ENCODE measurements at places on chromosomes 2 and 18.

DNA sequence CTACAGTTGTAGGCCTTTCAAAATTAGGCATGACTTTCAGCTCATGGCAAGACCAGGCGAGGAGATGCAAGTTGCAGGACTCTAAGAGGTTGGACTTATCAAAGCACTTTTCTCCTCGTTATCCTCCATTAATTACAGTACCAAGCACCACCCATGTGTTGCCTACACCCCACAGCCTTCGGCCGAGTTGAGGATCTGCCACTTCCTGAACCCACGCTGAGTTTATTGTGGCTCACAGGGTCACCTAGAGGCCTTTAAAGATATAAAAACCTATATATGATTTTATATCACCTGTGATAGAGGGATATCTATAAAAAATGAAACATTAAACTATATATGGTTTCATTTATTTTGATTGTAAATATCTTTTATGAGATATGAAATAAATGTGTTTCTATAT is 2.6 kb downstream of the UGT1A10 start:
- no peak for DNase-seq

GRCh38 chr2:205972113-205972512 is 113.9 kb downstream of the INO80D start:
- no peak for DNase-seq

GRCh38 chr2:205505371-205505770 is 176.9 kb upstream of the NRP2 start:
- no peak for DNase-seq

GRCh38 chr18:61336766-61337165 is 3.5 kb downstream of the CDH20 start:
- DNase-seq, result no peak

DNA sequence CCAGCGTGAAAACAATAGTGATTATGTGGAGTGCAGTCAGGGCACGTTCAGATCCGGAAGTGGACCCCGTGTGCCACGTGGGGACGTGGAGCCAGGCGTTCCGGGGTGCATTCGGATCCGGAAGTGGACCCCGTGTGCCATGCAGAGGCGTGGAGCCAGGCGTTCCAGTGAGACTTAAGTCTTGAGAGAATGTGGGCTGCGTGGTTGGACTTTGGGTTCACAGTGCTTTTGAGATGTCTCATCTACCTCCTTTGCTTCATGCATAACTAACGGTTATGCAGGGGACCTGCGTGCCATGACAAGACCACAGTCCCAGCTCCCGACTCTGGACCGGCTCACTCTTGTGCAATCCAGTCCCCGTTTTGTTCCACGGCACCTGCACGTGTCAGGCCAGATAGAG is 28.8 kb downstream of the CTDP1 start:
- no peak for DNase-seq

- DNase-seq, result no peak
Measured at GRCh38 chr2:127573771-127574170, 38.3 kb downstream of the MYO7B start.

- no peak for DNase-seq
Measured at GRCh38 chr2:45964223-45964841, 312.9 kb downstream of the PRKCE start.

- DNase-seq, result no peak
Measured at GRCh38 chr18:3667255-3668137, 217.5 kb downstream of the TGIF1 start.

- DNase-seq, result no peak
Measured at GRCh38 chr2:127431408-127432023, 13.3 kb downstream of the PROC start.

DNA sequence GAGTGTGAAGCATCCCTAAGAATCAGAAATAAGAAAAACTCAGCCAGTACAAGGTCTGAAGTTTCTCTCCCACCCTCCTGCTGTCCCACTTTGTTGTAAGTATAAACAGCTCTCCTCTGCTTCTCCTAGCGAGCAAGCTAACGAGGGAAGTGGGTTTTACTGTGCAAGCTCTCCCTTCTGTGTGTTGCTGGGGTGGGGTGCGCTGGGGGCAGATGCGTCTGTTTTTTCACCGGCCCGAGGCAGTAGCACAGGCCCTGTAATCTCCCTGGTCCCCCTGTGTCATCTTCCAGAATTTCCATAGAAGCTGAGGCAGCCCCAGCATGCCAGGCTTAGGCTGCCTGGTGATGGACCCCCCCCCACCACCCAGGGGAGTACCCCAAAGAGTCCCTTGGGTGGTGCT is 9.4 kb upstream of the CXCR4 start:
- no peak for DNase-seq

DNA sequence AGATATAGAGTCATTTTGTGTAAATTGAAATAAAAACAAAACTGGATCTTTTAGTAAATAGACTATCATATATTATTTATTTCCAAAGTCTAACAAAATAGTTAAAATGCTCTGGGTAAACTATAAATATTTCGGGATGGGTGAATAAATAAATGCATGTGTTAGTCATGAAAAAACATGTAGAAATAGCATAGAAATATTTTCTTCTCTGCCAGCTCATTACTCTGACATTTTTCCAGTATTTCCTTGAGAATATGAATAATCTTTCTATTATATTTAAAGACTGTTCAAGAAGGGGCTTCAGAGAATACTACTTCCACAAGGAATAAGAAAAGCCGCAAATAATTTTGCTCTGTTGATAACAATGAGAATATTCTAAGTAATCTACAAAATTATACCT is 880.4 kb downstream of the TRIB2 start:
- DNase-seq, result no peak

DNA sequence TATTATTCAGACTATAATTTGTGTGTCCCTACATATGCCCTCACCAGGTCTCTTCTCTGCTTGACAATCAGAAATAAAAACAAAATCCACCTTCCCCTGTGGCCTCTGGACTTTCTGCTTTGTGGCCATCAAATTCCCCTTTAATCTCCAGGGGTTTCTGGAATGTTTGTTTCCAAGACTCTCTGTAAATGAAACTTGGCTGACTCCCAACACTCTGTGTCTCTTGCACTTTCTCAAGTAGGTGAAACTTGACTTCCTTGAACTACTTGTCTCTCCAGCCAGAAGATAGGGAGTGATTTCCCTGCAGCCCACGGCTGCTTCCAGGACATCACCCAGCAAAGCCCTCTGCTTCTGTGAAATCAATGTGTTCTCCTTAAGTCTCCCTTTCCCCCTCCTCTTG is 54.1 kb upstream of the AQP4 start:
- no peak for DNase-seq

GRCh38 chr2:188414411-188414810 is 122.7 kb downstream of the GULP1 start:
- DNase-seq, result no peak

GRCh38 chr2:190443778-190444481 is 35.8 kb downstream of the MFSD6 start:
- DNase-seq, result no peak

DNA sequence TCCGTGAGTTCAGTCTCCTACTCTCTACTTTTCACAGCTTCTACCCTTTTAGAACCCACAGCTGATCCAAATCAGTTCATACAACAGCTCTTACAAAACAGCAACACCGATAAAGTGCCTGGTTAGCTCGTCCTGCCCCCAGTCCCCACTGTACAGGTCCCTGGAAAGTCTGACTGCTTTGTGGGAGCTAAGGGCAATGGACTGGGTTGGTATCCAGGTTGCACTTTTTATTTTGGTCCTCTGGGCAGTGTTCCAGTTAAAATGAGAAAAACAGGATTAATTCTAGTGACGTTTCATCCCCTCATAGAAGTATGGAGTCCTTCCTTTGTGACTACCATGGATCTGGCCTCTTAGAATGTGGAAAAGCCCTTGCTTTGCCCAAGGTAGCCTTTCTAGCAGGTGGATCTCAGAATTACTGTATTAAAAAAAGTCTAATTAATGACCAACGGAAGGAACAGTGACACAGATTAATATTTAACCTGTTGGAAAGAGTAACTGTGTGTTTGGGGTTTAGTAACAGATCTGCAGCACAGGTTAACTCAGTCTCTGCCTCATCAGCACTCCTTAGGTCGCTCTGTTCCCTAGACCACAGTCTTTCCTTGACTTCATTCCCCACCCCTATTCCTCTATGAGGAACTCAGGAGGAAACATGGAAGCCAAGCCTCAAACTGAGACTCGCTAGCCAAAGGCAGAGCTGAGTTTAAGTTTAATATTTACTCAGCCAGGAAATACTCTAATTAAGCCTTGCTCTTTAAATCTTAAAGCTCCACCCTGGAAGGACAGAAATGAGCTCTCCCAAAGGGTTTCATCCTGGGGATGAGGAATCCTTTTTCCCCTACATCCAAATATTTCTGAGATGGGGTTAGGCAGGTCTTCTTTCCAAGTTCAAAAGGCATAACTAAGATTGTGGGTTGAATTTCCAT is 52.8 kb upstream of the ITGA6 start:
- DNase-seq, result no peak
